ENCODE measurements at places on chromosomes 11 and 22.

GRCh38 chr11:111631666-111632039 is 29.4 kb downstream of the SIK2 start:
- peak; percentile 15 for DNase-seq

DNA sequence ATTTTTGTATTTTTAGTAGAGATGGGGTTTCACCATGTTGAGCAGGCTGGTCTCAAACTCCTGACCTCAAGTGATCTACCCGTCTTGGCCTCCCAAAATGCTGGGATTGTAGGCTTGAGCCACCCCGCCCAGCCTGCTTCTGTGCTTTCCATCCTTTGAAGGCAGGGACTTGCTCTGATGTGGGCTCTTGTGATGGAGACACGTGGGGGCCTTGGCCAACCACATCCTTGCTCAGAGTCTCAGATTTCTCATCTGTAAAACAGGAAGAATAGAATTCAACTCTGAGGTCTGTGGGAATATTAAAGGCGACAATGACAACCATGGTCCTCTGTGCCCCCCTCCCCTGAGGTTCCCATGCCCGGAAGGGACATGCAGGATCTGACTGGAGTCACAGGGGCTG is 3.8 kb upstream of the GGA1 start:
- no peak for DNase-seq

GRCh38 chr11:92399705-92400104 is 175.1 kb downstream of the FAT3 start:
- DNase-seq: no peak

GRCh38 chr11:98740321-98740720 is 280.4 kb upstream of the CNTN5 start:
- DNase-seq: no peak
